ENCODE measurements at places on chromosomes 1 and 21.

DNA sequence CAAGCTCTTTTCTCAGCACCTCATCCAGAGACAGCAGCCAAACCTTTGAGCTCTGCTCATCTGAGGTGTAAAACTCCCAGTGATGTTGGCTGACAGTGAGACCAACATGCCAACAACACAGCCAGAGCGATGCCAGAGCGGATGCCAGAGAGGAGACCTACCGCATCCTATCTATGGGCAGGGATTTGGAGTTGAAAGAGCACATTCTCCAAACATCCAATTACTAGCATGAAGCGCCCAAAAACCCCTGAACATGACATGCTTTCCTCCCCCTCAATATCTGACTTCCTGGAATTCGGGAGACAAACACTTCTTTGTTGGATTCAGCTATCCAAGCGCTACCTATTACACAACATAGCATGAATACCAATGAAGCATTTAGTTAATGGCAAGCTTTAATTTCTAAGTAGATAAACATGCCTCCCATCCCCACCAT lies 23.1 kb upstream of the PAXBP1 start:
- DNase-seq: no peak

DNA sequence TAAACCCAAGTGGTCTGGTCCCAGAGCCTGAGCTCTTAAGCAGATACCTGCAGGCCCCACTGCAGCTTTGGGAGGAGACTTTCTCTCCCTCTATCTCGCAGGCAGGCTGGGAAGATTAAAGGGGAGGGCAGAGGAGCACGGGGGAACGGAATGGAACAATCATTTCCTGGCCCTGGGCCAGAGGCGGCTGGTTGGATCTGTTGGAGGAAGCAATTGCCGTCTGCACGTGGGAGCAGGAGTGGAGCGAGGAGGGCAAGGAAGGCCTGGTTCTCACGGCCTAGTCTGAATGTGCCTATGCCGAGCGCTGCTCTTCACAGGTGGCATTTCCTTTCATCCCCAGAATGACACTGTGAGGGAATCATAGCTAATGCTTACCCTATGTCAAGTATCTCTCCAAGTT lies 23.7 kb downstream of the NKAIN1 start:
- no peak for DNase-seq

DNA sequence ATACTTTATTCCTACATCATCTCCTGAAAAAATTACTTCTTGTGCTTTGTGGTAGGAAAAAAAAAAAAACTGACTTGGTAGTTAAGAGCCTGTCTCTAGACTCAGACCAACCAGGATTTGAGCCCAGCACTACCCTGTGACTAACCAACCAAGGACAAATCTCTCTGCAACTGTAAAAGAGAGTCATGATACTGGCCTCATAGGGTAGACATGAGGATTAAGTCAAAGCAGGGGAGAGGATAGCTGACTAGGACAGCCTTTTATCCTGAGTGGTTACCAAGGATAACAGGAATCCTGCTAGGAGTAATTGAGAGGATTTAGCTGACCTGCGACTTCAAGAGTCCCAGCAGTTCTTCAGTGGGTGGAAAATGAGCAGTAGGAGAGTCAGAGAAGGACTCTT lies 112.8 kb downstream of the C1orf21 start:
- no peak for DNase-seq

DNA sequence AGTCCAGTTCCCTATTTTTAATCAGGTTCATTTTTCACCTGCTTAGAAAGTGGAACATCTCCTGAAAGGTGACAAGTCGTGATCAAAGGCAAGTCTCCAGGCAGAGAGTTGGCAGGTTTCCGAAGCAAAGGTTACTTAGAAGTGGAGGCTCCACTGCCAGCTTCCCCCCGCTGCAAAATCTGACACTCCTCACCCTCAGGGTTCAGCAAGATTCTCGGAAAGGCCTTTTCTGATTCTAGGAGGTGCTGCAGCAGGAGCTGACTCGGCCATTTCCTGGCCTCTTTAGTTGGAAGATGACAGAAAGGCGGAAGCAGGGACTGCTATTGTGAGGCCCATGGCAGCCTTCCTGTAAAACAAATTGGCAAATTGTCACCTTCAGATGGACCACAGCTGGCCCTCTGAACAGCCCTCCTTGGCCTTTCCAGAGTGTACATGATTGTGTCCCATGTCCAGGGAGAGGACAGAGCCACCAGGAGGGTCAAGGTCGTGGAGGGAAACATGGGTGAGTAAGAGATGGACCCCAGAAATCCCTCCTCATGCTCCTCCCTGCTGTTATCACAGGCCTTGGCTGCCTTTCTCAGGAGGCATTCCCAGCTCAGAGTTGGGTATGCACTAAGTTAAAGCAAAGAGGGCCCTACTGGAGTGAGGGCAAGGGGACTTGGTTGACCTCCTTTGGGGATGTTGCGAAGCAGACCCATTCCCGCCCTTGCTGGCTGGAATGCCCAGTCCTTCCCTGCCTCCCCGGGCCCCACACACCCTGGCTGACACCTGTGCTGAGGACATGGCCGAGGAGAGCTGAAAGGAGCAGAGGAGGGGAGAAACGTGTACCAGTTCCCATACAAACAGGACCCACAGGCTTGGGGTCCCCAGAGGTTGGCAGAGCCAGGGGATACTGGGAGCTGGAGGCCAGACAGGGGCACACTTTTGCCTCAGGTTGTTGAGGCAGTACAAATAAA lies 115.5 kb upstream of the IRF2BP2 start:
- peak; percentile 77 for DNase-seq

DNA sequence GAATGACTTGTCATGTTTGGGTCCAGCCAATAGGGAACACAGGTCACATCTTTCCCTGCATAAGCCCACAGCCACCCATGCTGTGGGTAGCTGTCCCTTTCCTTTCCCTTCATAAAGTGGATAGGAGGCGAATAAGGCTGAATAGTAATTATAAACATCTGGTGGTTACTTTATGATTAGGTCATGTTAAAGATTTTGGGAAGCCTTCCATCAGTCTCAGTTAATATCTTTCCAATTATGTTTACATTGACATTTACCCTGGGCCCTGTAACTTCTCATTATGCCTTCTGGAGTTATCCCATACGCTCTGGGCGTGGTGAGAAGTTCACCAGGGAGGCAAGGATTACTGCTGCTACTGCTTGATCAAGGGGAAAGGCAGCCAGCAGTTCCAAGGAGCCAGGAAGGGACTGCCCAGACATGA lies 197.2 kb downstream of the HLX start:
- DNase-seq: no peak

- no peak for DNase-seq
These were observed 288.9 kb downstream of the LRRIQ3 start for GRCh38 chr1:73909043-73909562.

- no peak for DNase-seq
These were observed 58.2 kb downstream of the ETS2 start for GRCh38 chr21:38863843-38864363.

DNA sequence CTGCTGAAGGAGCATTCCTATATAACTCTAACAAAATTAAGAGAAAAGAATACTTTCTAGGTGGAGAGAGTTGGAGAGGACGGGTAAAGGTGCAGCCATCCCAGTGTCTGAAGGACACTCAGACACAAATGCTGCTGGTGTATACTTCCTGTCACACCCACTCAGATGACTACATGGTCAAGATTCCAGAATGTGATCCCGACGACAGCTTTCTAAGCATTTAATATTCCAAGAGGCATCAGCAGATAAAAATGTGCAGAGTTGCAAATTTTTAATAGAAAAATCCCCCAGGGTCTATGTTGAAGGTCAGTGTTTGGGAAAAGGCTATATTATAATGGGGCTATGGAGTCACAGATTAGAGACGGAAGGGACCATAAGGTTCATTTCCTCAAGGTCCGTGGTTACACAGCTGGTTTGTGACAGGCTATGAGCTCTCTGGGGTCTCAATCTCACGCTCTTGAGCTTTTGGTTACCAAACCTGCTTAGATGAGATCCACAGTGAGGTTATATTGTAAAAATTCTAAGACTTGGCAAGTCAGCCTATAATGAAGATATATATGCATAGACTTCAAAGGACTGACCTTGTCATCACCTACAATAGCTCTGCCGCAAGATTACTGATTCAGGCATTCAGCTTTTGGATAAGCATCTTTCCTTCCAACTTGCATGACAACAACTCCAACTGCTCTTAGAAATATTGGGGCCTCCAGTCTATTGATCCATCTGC lies 35.1 kb downstream of the ZNF281 start:
- DNase-seq: no peak

- DNase-seq: no peak
These were observed 14.3 kb downstream of the DMRTB1 start for GRCh38 chr1:53473463-53473862.
